ENCODE measurements at places on chromosomes 11 and 22.

GRCh38 chr11:64247729-64248531 is 1.2 kb upstream of the PPP1R14B start:
- no peak for DNase-seq

DNA sequence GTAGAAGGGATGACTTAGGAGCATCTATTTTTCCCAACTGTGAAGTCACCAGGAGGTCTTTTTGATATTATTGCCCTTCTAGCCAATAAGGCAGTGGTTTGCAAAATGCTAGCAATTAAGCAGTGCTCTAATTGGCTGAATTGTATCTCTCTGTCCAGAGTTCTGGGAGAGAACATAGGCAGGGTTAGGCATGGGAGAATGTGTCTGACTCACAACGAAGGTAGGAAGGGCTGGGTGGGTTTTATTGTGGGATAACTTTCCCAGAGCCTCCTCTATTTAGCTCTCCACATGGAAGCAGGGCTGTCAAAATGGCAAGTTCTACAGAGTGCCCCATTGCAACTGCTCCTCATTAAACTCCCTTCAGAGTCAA is 415.9 kb upstream of the CADM1 start:
- DNase-seq = no peak

- DNase-seq = no peak
These were observed 1270.6 kb downstream of the LRRC4C start for GRCh38 chr11:40188848-40189247.

- no peak for DNase-seq
These were observed 32.0 kb downstream of the CD82 start for GRCh38 chr11:44597358-44598012.

DNA sequence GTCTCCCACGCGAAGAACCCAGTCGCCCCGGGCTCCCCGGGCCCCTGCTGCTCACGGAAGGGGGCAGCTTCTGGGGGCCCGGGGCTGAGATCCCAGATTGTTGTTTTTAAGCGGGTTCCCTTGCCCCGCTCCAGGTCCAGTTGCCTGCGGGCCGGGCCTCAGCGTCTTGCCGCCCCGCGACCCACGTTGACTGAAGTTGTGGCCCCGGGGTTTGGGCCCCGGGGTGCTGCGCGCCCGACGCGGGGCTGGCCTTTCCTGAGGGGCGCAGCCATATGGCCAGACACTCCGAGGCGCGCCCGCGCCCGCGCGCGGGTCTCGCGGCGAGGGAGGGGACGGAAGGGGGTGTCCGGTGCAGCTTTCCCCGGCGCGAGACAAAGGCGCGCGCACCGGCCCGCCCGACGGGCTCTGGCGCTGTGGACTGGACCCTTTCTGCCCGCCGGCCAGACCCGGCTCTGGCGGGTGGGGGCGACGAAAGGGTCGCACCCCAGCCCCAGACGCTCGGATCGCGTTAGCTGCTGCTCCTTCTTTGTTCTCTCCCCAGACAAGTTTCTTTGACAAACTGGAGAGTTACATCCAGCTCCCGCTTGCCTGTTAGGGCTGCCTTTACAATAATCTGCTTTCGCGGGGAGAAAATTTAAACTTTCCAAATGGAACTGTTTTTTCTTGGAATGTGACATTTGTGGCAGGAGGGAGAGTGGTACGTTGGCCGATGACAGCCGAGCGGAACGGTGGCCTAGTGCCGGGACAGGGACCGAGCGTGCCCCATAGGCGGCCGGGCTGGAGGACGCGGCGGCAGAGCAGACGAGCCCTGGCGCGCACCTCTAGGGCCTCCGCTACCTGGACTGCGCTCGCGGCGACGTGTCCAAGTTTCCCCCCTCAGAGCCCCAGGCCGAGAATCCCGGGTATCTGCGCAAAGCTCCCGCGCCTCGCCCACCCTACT is 716 bp downstream of the AMOTL1 start:
- no peak for DNase-seq
